ENCODE measurements at places on chromosomes 2 and 18.

DNA sequence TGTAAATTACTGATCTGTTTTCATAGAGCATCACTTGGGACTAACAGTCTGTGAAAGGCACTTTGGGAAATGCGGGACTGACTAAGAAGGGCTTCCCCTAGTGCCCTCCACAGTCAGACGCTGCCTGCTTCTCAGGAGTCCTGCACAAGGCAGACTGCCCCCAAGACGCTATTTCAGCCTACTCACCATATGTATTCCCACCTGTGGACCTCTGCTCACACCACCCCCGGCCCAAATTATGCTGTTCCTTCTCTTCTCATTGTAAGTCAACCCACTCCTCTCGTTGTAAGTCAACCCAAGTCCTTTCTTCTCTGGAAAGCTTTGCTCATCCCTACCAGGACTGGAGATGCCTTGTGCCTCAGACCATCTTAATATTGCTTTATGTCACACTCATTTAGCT lies 175.3 kb downstream of the GFPT1 start:
- no peak for DNase-seq

- DNase-seq, result no peak
These were observed 229.1 kb downstream of the RTP5 start for GRCh38 chr2:242098445-242099128.

- DNase-seq, result no peak
These were observed 14.1 kb upstream of the ACKR3 start for GRCh38 chr2:236555481-236555880.

DNA sequence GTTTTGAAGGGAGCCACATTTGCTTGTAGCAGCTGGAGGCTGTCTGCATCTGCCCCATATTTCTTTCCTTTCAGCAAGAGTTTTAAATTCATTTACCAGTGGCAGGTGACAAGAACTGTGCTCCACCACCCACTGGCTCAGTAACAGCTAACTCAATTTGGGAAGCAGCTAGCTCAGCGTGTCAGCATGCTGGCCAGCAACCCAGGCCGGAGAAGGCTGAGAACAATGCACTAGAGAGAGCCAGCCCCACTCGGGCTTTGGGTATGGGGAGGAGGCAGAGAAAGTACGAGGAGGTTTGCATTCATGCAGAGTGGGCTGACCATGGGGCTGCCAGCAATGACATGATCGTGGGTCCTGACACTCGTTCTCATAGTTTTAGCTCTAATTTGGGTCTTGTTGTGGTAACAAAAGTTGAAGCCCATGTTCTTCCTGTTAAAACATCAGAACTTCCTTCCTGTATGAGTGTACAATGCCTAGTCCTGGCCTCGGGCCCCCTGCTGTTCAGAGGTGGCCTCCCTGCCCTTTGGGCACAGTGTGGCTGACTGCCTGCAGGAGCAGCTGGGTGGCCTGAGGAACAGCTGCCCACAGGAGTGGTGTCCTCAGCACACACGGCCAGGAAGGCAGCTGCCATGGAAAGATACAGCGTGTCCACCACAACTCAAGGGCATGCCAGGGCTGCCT lies 23.0 kb downstream of the CDC42EP3 start:
- DNase-seq, result peak; percentile 40

DNA sequence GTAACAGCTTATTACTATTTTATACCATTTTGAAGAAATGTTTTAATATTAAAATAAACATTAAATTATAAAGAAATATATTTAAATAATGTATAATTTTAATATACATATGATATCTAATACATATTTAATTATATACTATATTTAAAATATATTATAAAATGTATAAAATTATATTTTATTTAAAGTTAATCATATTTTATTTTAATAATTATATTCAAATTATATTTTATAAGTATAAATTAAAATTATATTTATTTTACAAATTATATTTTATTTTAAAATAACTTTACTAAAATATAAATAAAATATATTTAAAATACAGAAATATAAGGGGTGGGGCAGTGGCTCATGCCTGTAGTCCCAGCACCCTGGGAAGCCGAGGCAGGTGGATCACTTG lies 2.1 kb downstream of the CRYGD start:
- no peak for DNase-seq

DNA sequence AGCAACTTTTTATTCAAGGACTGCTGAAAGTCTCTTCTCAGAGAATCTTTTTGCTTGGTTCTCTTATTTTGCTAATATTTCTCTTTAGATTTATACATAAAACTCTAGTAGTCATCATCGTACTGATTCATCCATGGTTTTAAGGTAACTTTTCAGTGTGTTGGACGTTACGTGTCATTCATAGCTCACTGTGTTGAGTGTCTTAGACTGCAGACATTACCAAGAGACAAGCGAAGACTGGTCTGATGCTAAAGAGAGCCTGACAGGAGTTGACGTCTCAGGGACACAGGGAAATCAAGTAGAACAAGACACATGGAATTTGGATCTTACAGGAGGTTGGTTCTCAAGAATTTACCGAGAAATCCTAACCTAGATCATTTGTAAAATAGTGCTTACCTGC lies 25.5 kb downstream of the RBM44 start:
- DNase-seq, result no peak

GRCh38 chr2:128818704-128819491 lies 500.2 kb upstream of the HS6ST1 start:
- no peak for DNase-seq

DNA sequence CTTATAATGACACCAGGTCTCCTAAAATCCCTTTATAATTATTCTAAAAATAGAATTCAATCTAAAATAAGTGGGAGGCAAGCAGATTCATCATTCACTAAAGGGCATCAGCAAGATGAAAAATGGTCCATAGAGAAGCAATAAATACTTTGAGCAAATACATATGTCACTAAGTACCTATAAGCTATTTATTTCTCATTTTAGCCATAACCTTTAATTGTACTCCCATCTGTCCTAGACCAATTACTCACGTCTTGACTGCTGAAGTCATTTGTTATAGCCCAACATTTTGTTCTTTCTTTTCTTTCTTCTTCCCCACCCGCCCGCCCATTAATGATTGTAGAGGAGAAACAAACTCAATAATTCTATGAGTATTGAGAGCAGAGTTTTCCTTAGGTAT lies 105.7 kb downstream of the MAP2 start:
- DNase-seq, result no peak

DNA sequence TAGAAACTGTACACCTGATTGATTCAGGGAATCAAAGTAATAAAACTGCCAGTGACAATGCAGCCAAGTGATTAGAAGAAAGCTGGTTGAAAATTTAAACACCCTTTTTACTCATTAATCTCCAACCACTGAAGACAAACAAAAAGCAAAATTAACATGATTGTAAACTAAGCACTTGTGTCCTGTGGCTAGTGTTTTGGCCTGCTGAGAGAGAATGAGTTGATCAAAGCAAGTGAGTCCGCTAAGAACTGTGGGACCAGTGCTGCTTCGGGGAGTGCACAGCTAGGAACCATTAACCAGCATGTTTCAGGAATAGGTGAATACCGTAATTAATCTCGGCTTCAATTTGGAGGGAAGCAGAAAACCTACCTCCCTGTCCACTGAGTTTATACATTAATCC lies 13.6 kb upstream of the PAPOLG start:
- DNase-seq, result no peak

- DNase-seq, result no peak
These were observed 44.7 kb upstream of the KIDINS220 start for GRCh38 chr2:8882094-8882493.

DNA sequence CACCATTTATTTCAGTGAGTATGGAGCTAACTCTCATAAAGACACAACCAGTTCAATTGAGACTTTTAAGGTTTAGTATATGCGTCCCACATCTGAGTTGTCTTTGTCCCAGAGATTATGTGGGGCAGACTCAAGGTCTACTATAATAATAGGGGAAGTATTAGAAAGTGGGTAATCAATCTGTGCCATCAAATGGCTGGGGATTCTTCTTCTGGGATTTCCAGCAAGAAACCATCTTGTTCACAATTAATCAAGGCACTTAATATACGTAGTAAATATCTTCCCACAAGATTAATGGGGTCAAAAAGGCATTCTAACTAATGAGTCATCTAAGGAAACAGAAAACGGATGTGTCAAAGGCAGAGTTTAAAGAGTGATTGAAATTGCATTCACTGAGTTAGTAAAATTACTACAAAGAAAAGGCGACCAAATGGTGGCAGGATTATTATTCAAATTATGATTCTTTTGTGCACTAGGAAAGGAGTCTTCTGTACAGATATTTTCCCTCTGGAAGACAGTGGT lies 179.8 kb upstream of the REG3G start:
- no peak for DNase-seq

- DNase-seq, result no peak
These were observed 219.2 kb downstream of the MTX2 start for GRCh38 chr2:176488431-176488830.

- no peak for DNase-seq
These were observed 95.9 kb upstream of the CELF4 start for GRCh38 chr18:37661478-37661877.

DNA sequence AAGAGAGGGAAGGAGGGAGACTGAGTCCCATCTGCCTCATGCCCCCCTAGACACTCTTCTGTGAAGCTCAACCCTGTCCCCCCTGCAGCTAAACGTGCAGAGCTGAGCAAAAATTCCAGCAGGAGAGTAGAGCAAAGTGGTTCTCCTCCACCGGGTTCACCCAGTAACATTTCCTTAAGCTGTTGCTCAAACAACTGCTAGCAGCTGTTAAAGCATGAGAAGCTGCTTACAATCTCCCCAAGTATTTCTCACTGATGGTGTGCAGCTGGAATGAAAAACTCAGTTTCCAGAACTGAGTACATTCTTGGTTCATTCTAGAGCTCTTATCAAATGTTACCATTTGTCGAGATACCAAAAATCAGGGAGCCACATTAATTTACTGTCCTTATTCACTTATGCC lies 92.3 kb downstream of the STK39 start:
- DNase-seq, result no peak

- DNase-seq, result no peak
These were observed 42.4 kb downstream of the CACNB4 start for GRCh38 chr2:152056418-152056817.

DNA sequence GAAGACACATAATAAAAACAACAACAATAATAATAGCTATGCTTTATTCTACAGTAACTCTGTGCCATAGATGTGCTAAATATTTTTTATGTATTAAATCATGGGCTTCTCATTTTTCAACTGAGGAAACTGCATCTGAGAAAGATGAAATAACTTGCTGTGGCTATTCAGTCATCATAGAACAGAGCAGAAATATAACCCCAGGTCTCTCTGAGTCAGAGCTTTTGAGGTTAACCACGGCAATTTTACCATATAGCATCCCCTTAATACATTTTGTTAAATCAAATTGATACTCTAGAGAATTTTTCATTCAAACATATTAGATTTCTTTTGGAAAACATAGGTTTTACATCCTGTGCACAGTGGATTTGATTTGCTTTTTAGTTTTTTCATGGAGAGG lies 586.6 kb upstream of the KLHL29 start:
- no peak for DNase-seq

GRCh38 chr18:24128700-24129099 lies 10.2 kb upstream of the CABYR start:
- DNase-seq, result no peak

Measured in SW 1271 (cell line).